Activated CD4-positive, alpha-beta T cell treated with anti-CD3 and anti-CD28 coated beads, Interleukin-2, amount 50 U/mL, for 16 hours (primary cell): ENCODE measurements at places on chromosomes 13 and 19.

- no peak for DNase-seq
These were observed 8.7 kb upstream of the SBNO2 start for GRCh38 chr19:1182727-1183126.

DNA sequence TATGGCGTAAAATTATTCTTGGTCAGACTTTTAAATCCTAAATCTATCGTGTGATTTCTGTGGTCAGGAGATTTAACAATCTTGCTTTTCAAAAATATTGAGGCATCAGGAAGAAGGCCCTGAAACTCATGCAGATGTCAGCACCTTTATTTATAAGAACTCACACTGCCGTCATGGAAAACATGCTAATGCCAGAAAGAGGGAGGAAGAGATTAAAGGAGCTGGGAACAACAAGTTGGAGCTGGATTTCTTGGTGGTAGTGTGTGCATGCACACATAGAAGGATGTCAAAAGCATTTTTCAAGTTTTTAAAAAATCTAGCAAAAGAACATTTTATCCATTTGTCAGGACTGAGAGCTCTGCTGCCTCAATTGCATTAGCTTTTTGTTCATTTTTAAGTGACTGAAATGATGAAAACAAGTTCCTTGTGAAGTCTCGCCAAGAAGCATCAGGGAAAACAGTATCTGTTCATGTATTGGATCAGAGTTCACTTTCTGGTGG is 342.5 kb downstream of the SPRY2 start:
- DNase-seq: no peak

DNA sequence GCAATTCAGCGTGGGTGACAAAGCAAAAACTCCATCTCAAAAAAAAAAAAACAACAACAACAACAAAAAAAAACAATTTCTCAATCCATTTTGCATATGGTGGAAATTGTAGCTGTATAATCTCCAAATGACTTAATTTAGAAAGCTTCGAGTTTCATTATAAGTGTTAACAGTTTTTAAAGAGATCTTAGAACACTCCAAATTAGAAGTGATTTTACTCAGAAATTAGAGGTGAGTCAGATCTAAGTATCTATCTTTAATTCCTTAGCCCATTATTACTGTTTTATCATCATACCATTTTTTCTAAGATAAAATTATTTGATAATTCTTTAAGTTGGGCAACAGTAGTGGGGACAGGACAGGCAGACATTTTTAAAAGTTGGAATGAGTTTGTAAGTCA is 60.5 kb downstream of the ZMYM2 start:
- DNase-seq: peak; percentile 58

- no peak for DNase-seq
These were observed 16.9 kb downstream of the CARS2 start for GRCh38 chr13:110689041-110689440.

DNA sequence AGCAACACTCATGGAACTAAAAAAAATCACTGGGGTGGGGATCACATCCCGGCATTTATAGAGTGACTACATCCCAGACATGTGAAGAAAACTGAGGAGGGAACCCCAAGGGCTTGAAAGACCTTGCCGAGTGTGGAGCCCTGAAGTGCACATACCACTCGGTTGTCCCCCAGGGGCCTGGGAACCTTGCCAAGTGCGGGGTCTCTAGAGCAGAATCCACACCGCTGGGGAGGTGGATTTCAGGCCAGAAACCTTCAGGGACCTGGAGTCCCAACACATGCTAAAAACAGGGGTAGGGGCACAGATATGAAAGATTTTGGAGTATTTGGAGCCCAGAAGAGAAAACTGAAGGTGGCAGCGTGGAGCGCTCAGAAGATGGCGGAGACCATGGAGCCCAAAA is 35.2 kb downstream of the ERICH4 start:
- no peak for DNase-seq

GRCh38 chr13:44337581-44337980 is 36.0 kb upstream of the SERP2 start:
- no peak for DNase-seq

- DNase-seq: peak; percentile 78
These were observed 34.4 kb upstream of the NANOS3 start for GRCh38 chr19:13842291-13843103.

DNA sequence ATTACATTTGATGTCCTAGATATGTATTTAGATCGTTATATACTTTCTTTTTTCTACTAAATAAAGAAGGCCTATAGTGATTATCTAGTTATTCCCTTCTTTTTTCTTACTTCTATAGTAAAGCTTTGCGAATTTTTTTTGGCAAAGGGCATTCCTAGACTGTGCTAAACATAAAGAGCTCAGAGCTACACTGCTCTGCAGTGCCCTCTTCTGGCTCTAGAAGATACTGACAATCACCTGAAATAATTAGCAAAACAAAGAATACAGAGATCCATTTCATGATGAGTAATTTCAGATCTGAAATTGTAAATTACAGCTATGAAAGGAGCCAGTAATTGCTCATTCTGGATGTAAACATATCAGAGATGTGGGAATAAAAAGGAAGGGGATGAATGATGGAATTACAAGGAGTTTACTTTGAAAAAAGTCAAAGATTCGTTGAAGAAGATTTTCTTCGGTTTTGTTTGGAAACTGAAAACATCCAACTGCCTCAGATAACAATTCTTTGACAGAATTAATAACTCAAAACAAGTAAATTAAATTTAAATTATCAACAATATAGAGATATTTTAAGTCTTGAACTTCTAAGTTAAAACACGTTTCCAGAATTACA is 288.5 kb downstream of the NALCN start:
- peak; percentile 36 for DNase-seq

DNA sequence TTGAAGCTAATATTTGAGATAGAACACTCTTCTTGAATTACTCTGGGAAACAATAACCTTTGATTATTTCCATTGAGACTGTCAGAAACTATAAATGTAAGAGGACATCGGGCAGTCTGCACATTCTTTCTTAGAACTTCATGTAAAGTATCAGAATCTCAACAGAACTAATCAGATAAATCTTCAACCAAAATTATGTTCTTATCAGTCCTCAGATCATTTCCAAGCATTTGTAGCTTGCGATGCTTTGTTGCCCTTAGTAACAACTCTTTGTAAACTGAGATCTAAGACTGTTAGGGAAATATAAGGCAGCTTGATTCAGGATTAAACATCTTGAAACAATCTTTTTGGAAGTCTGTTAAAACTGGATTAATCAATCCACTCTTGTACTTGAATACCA is 70.3 kb downstream of the FNDC3A start:
- no peak for DNase-seq
